HAP-1 (cell line): ENCODE measurements at places on chromosomes 3 and 15.

- peak; percentile 39 for DNase-seq
Observed at GRCh38 chr15:75694241-75695182, 18.1 kb downstream of the CSPG4 start.

DNA sequence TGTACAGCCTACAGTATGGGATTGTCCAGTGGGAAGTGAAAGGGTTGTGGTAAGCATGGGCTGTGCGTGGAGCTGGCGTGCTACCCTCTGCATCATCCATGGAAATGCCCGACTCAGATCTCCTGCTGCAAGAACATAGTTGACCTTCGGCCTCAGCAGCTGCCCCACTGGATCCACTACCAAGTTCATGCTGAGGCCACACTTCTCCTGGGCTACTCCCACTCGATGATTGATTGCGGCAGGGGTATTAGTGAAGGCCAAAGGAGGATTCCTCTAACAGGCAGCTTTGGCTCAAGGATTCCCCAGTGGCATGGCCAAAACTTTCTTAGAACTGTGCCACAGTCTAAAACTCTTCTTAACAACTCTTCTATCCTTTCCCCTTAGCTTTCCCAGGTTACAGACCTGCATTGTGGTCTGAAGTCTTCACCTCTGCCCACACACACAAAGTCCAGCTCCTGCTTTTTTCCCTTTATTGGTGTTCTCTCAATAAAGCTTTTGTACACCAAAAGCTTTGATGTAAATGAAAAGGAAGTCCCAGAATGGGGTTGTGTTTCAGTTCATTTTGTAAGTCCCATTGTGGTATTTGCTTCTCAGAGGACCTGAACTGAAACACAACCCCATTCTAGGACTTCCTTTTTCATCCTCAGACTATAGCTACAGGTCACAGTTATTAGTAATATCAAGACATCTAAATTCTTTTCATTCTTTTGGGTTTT lies 4.9 kb upstream of the TBC1D5 start:
- DNase-seq = no peak

GRCh38 chr3:146139586-146140110 lies 21.3 kb downstream of the PLOD2 start:
- DNase-seq = no peak

DNA sequence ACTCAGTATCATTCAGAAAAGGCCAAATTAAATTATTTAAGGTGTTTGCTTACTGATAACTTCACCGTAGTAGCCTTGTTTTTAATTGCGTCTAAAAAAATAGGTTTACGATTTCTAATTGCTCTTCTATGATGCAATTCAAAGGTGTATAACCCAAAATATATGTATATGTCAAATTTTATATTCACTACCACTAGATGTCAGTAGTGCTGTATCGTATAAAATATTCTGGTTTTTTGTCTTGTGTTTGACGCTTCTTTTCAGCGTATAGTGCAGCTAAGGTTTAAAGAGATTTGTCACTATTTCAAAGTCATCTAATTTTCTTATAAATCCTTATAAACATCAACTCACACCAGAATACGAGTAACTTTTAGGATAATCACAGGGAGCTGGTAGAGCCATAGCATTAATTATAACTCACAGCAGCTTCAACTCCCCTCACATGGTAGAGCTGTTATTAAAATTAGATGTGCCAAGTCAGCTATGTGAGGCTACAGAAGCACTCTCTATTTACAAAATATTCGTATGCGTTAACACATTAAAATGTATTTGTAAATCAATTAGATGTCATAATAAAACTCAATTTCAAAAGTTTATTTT lies 3.5 kb downstream of the PFN2 start:
- no peak for DNase-seq

GRCh38 chr15:72372361-72372760 lies 3.5 kb downstream of the HEXA start:
- no peak for DNase-seq

DNA sequence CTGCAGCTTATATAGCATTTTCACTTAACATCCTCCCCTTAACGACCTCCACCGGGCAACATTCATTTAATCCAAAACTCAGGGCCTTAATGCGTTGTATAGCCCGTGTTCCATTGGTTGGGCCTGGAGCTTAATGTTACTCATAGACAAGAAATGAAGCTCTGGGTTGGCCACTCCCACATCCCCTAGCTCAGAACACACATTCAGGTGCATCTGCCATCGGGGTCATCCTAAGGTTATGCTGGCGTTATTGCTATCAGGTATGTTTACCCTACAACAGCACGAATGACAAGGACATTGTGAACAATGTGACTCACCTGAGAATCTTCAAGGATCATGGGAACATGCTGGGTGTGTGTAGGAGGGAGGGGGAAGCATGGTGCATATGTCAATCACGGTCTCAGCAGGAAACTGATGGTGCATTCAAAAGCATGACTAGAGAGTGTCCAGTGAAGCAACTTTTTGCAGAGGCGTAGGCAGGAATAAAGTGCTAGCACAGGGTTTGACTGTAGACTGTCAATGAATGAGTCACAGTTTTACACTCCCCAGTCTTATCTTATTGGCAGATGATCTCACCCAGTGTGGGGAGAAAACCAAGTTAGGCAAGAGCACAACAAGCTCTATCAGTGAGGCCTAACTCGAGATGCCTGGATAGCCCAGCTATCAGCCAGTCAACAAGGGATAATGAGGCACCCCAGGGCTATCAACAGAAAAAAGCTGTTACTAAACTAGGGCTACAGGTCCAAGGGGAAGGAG lies 402.1 kb upstream of the MCTP2 start:
- no peak for DNase-seq

DNA sequence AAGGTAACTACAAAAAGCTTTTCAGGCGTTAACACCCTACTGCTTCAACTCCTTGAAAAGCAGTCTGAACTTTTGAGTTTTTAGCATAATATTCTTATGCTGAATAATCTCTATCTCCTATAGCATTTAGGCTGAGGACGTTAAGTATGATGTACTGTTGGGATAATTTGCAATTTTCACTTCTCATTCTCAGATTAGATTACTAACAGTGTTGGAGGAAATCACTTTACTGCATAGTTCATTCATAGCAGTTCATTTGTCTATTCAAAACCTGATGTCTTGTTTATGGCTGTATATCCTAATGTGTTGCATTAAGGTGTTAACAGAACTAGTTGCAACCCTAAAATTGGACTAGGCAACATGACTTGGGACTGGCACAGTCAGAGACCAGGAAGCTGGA lies 983.1 kb downstream of the FHIT start:
- DNase-seq = no peak

- DNase-seq = no peak
Observed at GRCh38 chr3:13065727-13066126, 7.5 kb downstream of the IQSEC1 start.

DNA sequence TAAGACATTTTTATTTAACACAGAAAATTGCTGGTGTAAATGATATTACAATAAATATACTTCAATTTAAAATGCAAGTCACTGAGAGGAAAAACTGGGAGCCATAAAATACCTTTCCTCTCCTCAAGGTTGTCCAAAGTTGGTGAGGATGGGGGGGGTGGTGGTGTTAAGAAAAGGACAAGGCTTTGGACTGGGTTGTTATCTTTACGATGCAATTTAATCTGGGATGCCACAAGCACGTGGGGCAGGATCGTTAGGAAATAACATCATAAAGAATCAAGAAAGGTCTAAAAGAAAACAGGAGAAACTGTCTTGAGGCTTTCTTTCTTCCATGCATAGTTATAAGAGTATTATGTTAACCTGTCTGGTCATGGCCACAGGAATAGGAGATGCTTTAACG lies 66.9 kb downstream of the NMNAT3 start:
- no peak for DNase-seq

DNA sequence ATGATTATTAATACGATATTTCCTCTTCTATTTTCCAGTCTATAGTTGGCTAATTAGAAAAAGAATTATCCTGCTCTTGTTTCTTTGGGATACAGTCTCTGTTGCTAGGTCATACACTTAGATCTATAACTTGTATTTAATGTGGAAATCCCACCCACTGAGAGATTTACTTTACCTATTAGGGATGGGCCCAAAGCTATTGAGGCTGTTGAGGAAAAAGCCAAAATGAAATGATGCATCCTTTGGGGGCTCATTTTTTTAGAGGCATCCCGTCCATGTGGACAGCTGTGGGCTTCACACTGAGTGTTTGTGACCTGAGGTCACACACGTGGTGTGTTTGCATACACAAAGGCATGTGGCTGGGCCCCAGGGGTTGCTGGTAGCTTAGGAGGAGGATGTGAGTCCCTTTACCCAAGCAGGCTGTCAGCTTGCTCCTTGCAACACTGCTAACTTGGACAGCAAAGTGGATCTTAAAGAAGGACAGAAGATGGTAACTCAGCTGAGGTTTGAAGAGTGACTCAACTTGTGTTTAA lies 477.4 kb downstream of the AGBL1 start:
- no peak for DNase-seq

DNA sequence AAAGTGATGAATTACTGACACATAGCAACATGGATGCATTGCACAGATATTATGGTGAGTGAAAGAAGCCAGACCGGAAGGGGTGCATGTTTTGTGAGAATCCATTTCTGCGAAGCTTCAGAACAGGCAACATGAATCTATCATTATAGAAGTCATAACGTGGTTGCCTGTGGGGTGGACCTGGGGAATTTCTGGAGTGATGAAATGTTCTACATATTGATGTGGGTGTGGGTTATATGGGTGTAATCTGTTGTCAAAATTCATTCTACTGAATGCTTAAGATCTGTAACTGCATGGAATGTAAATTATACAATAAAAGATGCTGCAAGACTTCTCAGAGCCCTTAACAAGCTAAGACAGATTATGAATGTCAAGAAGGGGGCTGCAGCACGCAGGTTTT lies 25.2 kb upstream of the TSPAN3 start:
- no peak for DNase-seq

GRCh38 chr3:190528706-190529105 lies 14.8 kb downstream of the IL1RAP start:
- DNase-seq = no peak

GRCh38 chr3:51794206-51794605 lies 15.2 kb upstream of the IQCF6 start:
- DNase-seq = no peak

- peak; percentile 8 for DNase-seq
Observed at GRCh38 chr15:68312701-68313204, 35.2 kb downstream of the FEM1B start.
